Left renal cortex interstitium (tissue), 4 donors: ENCODE measurements at places on chromosomes 16 and 17.

GRCh38 chr16:89924925-89925307, 1.8 kb downstream of the TUBB3 start:
- no peak for DNase-seq

GRCh38 chr17:50917418-50917743, 51.2 kb upstream of the TOB1 start:
- DNase-seq, result no peak

GRCh38 chr16:88575251-88575650, 5.0 kb downstream of the ZC3H18 start:
- DNase-seq, result no peak

DNA sequence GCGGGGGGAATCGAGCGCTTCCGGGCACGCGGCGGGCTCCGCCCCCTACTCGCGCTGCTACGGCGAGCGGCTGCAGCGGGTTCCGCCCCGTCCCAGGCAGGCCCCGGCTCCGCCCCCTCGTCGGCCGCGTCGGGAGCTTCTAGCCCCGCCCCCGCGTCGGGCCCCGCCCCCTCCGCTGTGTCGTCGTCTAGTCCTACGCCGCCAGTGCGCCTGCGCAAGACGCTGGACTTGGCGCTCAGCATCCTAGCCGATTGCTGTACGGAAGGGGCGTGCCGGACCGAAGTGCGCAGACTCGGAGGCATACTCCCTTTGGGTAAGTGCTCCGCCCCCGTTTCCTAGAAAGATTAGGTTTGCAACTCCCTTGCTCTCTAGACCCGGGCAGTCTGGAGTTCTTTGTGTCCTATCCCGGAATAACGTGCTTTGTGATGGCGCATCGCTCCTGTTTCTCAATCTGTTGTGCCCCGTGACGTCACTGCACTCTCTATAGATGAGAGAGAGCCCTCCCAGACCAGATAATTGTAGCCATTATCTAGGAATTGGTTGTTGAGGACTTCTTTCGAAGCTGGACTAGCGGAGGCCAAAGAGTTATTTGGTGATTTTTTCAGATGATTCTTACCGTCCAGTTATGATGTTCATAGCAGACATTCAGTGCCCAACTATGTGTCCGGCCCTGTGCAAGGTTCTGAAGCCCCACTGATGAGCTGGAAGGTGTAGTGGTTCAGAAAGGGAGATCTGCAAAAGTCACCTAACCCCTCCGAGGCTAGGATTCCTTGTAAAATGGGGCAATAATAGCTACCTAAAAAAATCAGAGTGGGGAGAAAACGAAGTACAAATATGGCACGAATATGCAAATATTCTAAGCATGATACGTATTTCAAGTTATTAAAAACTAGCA, 633 bp downstream of the ARMC5 start:
- DNase-seq, result peak; percentile 99
